ENCODE measurements at places on chromosomes 12 and 14. TPM values are rescaled to one million over a fixed set of nuclear protein-coding genes. Genes with fewer than 3 reads are reported as not detected.

Gene NCOR2
- 76.5 TPM for polyA plus RNA-seq

DNA sequence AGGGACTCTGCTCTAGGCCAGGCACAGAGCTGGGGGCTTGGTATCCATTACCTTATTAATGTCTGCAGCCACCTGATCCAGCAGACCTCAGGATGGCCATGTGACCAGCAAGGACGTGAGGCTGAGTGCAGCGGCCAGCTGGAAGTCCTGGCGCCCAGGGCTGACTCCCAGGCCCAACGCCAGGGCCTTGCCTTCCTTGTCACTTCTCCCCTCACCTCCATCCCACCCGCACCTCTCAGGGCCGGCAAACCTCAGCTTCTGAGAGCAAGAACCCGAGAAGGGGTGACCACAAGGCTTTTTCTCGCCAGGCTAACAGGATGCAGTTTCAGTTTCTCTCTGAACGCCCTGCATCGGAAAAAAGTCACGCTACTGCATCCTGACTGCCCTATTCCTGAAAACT is 15.4 kb downstream of the RAB35 start:
- no peak for DNase-seq

DNA sequence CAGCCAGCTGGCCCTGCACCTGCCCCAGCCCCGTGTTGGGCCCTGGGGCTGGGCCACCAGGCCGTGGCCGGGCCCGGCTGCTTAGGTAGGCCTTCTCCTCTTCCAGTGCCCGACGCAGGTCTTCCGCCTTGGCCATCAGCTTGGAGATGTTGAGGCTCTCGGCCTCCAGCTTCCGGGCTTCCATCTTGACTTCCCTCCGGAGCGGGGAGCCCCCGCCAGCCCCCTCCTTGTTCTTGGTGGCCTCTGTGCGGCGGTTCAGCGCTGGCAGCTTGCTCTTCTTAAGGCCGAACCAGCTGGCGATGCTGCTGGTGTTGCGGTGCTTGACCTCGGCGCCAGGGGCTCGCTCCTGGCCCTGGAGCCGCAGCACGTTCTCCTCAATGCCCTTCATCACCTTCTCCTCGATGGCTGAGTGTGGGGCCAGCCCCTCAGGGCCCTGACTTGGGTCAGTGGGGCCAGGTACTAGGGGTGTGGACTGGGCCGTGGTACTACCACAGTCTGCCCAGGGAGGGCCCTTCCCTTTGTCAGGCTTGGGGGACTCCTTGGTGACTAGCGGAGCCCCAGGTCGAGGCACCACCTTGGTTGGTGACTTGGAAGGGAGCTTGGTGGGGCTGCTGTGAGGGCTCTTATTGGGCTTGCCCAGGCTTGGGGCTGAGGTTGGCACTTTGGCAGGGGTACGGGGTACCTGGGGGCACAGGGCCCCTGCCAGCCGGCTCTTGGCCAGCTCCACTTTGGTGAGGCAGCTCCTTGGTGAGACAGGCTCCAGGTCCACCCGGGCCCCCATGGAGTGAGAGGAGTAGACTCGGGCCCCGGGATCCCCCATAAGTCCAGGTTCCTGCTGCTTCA is 33.2 kb downstream of the NCKAP5L start:
- DNase-seq, result no peak

Gene TAS2R8
- polyA plus RNA-seq, result not detected

Gene AKAP5
- 5.6 TPM for polyA plus RNA-seq

Gene GUCY2C
- 0.43 TPM for polyA plus RNA-seq

Gene CYP27B1
- polyA plus RNA-seq, result 1.1 TPM

GRCh38 chr12:87121896-87122295 is 865.7 kb upstream of the MGAT4C start:
- no peak for DNase-seq

GRCh38 chr12:77571768-77572167 is 258.9 kb upstream of the NAV3 start:
- DNase-seq, result no peak

GRCh38 chr12:69739287-69740191 is 879 bp downstream of the RAB3IP start:
- peak; percentile 59 for DNase-seq

- no peak for DNase-seq
Observed at GRCh38 chr12:123998991-123999359, 26.0 kb downstream of the ZNF664 start.

DNA sequence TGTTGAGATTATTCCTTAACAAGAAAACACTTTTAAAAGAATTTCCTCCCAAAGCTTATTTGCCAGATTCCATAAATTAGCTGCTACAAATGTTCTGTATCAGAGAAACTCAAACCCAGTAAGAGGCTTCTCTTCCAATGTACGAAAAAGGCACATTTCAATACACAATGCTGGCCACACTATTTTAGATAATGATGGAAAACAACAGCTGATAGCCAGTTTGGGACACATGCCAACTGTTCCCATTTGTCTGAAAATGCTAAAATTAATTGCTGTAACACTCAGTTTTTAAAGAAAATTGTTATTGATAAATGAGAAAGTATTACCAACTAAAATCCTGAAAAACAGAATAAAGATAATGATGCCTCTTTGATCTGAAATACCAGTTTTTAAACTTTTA is 4.4 kb downstream of the CFL2 start:
- DNase-seq, result no peak

GRCh38 chr12:57777367-57777766 is 5.0 kb downstream of the EEF1AKMT3 start:
- no peak for DNase-seq

Gene NFATC4
- 74.4 TPM for polyA plus RNA-seq

- DNase-seq, result no peak
Observed at GRCh38 chr12:31118347-31119191, 44.9 kb downstream of the DDX11 start.

DNA sequence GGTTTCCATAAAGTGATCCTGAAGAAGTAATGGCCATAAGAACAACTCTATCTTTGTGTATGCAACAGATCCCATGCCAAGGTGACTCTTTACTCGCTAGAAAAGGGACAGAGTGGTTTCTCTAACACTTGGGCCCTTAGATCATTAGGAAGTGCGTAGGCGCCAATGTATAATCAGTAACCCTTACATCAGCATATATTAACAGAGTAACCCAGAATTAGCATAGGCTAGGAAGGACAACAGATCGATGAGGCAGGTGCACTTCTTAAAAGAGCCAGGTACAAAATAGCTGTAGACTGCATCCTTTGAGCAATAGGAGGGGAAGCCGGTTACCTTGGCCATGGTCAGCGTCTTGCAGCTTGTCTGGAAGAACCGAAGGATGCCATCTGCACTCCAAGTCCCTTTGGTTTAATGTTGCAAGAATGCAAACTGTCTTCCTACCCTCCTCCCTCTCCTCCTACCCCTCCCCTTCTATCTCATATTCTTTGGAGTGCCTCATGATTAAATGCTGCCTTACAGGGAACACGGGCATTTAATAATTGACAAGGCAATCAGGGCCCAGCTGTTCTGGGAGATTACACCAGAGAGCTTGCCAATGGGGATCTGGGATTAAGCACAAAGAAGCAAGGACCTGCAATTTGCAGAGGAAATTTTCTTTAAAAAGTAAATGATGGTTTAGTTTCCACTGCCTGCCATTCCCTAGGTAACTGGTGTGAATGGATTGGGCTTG is 8.0 kb downstream of the GSG1 start:
- no peak for DNase-seq

DNA sequence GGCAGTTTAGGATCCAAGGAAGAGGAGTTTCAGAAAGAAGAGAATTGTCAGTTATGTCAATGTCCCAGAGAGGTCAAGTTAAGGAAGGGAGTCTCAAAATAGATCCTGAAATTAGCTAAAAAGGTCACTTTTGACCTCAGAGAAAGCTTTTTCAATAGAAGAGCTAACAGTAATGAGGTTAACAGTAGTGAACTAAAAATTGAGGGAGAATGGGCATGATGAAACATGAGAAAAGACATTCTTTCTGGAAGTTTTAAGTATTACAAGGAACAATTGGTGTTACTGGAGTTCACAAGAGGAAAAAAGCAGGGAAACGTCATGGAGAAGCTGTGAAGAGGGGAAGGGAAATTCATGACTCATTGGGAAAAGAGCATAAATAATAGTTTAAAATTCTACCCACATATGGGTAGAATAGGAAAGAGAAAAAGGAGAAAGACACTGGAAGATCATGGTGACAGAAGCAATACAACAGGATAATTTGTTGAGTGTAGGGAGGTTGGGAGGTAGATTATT is 381.2 kb upstream of the FAR2 start:
- DNase-seq, result no peak

Gene TRIM9
- 2.9 TPM for polyA plus RNA-seq

GRCh38 chr14:72679536-72680151 is 214.3 kb downstream of the DPF3 start:
- DNase-seq, result no peak

All from left renal cortex interstitium (tissue), 4 donors.